ENCODE measurements at places on chromosomes 4 and X.

DNA sequence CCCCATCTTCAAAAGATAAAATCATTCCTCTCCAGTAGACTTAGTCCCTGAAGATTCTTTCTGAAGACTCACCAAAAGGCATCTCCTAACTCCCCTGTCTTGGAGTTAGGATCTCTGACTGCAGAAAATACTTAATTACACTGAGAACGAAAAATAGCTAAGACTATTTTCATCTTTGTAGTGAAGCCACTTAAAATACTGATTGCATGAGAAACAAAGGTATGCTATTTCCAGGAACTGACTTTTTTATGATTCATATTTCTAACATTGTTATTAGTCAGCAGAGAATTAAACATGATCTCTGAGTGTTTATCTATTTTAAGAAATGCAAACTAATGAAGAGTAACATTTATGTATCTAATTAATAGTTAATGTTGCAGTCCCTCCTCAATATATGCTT is 71.8 kb upstream of the NR3C2 start:
- DNase-seq: no peak

DNA sequence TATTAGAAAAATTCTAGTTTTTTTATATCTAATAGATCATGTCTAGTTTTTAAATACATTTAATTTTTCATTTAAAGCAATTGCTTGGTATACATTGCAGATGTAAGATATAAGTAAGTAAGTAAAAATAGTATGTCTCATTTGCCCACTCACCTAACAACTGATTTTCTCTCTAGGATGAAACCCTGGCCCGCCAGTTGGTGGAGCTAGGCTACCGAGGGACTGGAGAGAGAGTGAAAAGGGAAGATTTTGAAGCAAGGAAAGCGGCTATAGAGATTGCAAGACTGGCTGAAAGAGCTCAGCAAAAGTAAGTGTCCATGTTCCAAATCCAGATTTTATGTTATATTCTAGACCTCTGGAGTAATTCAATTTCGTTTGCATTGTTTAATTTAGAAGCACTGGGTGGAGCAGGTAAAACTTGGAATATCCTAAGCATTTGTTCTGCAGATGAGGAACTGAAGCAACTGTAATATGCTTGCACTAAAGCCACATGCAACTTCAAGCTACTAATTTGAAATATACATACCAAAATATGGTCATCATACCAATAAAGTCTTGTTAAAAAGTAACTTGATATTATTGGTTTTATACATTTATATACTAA is 27.1 kb downstream of the CFAP299 start:
- no peak for DNase-seq

GRCh38 chr4:162837241-162837640 is 329.4 kb downstream of the NAF1 start:
- DNase-seq: no peak

- DNase-seq: no peak
These were observed 35.1 kb upstream of the NPY2R start for GRCh38 chr4:155173371-155173770.

DNA sequence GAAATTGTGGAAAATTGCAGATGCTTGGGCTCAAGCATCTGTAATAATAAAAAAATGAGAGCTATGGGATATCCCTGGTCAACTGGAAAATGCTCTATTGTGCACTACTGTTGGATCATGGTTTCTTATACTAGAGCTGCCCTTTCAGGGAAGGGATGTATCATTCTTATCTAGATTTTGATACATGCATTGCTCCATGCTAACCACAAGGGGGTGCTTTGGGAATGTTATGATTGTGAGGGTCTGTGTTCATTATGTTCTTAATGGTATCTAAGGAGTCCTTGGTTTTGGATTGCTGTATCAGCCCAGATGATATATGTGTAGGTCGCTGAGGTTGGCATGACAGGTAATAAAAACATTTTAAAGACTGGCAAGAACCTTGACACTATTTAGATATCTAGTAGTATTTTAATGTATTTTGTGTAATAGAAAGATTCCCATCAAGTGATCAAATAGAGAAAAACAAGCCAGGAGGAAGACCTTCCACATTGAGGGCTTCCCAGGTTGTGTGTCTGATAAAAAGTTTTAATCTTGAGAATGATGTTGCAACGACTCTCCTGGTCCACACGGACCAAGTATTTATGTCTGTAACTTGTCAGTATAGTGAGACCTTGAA is 49.2 kb upstream of the TLR2 start:
- no peak for DNase-seq

DNA sequence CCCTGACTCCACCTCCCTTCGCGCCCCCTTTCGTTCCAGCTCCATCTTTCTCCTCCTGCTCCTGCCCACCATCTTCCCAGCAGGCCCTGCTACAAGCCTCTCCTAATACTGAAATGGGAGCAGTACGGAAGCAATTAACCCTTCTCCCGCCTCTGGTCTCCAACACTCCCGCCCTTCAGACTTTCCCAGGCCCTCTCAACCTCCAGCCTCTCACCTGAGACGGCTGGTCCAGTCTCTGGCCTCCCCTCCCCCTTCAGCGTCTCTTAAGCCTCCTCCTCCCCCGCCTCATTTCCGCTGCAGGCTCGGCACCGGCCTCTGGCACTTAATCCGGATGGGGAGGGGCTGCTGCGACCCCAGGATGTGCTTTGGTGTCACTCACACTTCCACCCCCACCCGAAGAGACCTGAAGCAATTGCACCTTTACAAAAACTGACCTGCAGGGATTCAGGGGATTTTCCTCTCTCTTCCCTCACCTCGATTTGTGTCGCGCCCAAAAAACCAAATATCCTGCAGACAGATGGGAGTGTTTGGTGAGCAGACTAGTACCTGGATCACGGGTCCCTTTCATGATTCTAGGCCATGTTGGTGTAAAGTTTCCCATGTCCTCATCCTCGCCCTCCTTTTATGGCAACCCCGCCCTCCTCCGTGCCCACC is 657 bp downstream of the TCEAL8 start:
- DNase-seq: no peak

DNA sequence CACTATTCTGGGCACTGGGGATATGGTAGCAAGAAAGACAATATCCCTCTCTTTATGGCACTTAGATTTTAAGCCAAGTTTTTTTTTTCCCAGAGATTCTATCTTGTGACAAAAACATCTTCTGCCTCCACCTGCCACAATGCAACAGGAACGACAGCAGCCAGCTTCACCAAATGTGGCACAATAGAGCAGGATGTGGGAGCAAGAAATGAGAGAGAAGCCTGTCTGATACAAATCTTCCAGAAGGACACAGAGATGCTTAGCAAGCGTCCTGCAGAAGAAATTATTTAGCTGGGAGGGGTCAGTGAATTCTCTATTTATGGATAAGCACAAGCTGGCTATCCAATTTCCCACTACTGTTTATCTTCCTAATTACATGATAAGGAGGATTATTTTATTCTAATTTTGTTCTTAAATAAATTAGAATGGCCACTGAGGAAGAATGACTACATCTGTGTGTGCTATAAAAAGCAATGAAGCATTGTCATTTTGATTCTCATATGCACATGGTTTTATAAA is 27.1 kb upstream of the ZNF330 start:
- no peak for DNase-seq

DNA sequence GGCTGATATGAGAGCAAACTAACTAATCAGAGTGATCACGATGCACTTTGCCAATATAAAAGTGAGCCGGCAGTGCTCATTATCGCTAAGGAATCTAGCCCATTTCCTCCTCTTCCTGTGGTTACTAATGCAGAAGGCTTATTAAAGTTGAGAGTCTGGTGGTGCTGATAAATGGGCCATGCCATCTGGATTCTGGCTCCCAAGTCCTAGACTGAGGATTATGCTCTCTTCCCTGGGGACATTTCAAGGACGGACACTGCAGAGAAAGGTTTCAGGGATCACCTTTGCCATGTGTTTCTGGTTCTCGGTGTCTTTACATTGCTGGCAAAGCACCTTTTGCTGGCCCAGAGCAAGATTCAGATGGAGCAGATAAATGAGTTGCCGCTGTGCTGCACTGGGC is 85.3 kb downstream of the RTL5 start:
- no peak for DNase-seq

GRCh38 chr4:80049402-80049801 is 23.6 kb downstream of the ANTXR2 start:
- DNase-seq: no peak
